ENCODE measurements at places on chromosomes 1 and 21. TPM values are rescaled to one million over a fixed set of nuclear protein-coding genes. Genes with fewer than 3 reads are reported as not detected.

- DNase-seq, result no peak
Observed at GRCh38 chr21:17334484-17334883, 178.4 kb upstream of the CXADR start.

- DNase-seq, result no peak
Observed at GRCh38 chr1:201760516-201760915, 68.4 kb upstream of the IPO9 start.

GRCh38 chr1:228812961-228813360 lies 77.7 kb downstream of the RHOU start:
- DNase-seq, result no peak

DNA sequence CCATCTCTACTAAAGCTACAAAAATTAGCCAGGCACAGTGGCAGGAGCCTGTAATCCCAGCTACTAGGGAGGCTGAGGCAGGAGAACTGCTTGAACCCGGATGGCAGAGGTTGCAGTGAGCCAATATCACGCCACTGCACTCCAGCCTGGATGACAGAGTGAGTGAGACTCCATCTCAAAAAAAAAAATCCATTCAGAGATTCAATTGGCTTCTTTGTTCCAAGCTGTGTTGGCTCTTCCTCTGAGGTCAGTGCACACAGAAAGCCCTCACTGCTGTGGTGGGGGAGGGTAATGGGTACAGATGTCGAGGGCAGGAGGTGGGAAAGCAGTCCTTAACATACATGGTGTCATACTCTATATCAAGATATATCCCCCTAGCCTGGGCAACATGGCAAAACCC lies 14.7 kb downstream of the TIE1 start:
- peak; percentile 61 for DNase-seq

- DNase-seq, result peak; percentile 30
Observed at GRCh38 chr1:183349201-183349711, 68.9 kb downstream of the NMNAT2 start.

GRCh38 chr1:174072581-174072980 lies 50.4 kb upstream of the RC3H1 start:
- DNase-seq, result no peak

GRCh38 chr1:147824798-147825197 lies 64.4 kb upstream of the GJA5 start:
- no peak for DNase-seq

GRCh38 chr1:186943891-186944686 lies 115.3 kb downstream of the PLA2G4A start:
- no peak for DNase-seq

- DNase-seq, result no peak
Observed at GRCh38 chr1:224181453-224181810, 1.6 kb upstream of the DEGS1 start.

CADM3 gene
- total RNA-seq, result 236 TPM

DNA sequence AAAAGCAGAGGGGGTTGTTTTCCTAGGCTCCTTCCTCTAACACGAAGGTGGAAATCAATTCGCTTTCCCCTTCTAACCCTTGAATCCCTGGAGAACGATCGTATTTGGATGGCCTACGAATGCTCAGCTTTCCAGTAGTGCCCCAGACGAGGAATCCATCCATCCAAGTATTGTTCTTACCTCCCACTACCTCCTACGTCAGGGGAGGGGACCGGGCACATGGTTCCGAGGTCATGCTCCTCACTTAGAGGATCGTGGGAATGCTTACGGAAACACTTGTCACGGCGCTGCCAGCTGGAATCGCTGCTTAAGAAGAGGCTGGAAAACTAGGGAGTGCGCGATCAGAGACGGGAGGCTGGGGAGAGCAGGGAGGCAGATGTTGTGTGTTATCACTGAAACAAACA lies 47.4 kb downstream of the CAPZB start:
- DNase-seq, result no peak

NCDN gene
- 655 TPM for total RNA-seq

DNA sequence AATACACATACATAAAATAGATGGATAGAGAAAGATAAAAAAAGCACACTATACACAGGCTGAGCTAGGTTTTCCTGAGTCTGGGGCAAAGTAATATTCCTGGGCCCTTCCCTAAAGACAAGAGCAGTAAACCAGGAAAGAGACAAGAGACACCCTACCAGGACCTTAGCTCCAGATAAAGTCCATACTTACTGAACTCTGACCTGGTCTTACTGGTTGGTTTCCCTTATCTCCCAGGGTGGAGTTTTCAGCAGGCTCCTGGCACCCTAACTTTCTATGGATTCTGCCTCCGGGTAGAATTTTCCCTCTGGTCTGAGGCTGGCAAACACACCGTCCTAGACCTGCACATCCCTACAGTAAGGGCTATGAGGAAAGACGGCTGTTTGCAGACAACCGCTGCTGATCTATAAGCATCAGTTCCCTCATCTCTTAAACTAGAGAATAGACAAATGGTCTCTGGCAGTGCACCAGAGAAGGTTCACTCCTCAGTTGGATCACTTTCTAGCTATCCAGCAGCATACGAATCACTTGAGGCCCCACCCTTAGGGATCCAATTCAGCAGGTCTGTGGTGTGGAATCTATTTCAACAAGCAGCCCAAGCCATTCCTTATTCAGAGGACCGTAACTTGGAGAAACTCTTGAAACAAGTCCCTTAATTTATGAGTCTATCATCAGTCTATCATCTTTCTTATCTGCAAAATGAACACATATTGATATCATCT lies 52.0 kb downstream of the ARHGEF11 start:
- no peak for DNase-seq

RAB3B gene
- total RNA-seq, result 7.7 TPM

- DNase-seq, result no peak
Observed at GRCh38 chr1:183245357-183245756, 59.3 kb downstream of the LAMC2 start.

GRCh38 chr21:36282568-36283230 lies 37.3 kb upstream of the MORC3 start:
- no peak for DNase-seq

SPATA17 gene
- 1.8 TPM for total RNA-seq

DNA sequence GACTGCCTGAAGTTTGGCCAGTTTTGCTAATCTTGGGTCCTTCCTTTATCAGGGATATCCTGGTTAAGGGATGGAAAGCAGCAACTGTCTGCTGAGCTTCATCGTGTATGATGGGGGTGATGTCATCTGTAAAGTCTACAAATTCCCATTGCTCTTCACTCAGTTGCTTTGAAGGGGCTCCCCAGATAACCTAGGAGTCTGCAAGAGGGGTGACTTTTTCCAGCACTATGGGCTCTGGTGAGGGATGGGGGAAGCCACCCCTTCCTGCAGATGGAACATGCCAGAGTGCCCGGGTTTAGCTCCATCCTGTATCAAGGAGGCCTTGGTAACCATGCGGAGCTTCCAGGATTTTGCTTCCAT lies 28.4 kb downstream of the EDARADD start:
- DNase-seq, result no peak

RBP7 gene
- total RNA-seq, result 4.0 TPM

GRCh38 chr1:154873321-154873950 lies 3.4 kb upstream of the KCNN3 start:
- no peak for DNase-seq

GRCh38 chr1:178944729-178945128 lies 73.9 kb upstream of the ANGPTL1 start:
- no peak for DNase-seq

DNA sequence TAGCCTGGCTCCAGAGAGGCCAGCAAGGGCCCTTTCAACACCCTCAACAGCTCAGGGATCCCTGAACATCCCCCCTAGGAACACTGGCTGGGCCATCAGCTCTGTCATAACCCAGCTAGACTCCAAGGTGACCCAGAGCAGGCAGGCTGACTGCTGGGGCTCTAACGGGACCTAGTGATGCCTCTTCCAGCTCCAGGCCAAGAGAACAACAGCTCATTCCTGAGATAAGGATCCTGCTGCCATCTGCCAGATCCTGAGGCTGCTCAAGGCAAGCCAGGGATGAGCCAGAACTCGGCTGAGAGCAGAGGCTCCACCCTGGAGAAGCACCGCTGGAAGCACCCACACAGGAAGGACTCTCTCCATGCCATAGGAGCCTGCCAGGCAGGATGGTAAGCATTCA lies 2.0 kb downstream of the VSIG8 start:
- DNase-seq, result no peak

DNA sequence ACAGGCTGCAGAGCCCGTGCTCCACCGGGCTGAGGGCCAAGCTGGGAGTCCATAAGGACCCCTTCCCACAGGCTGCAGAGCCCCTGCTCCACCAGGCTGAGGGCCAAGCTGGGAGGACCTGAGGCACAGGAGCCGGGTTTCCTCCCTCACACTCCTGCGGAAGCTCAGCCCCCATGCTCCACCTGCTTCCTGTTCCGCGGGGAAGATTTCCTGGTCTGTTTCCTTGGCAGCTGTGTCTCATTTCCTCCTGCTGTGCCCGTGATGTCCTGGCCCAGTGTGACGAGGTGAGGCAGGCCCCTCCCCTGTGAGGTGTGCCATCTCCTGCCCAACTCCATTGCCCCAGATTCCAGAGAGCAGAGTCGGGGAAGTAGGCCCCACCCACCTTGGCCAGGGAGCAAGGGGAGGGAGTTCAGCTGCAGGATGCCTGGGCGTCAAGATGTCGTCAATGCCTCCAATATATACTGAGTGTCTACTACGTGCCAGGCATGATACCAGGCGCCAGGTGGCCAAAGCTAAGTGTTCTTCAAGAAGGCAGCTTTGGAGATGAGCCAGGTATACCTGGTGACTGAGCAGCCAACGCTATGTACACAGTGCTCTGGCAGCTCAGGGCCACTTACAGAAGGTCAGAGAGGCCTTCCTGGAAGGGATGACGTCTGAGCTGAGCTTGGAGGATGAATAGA lies 58.8 kb downstream of the NAV1 start:
- DNase-seq, result no peak

DNA sequence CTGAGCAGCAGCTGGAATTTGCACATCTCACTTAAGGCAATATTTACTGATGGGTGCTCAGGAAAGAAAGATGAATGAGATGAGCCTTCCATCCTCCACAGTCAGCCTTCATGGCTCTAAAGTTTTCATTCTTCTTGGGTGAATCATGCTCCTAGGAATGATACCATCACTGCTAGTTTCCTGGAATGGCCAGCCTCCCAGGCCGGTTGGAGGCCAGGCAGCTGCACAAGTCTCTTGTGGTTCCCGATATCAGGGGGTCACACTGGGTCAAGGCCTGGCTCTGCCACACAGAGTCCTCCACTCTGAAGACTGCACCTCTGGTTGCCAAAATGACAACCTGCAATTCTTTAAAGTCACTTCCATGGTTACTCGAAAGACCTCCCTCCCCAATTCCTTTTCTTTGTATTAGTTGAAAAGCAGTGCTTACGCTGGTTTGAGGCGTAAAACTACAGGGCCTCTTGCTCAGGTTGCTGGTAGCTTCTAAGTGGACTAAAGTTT lies 46.2 kb upstream of the PALMD start:
- no peak for DNase-seq

- DNase-seq, result peak; percentile 50
Observed at GRCh38 chr1:206012086-206012859, 9.1 kb upstream of the RAB7B start.

DNA sequence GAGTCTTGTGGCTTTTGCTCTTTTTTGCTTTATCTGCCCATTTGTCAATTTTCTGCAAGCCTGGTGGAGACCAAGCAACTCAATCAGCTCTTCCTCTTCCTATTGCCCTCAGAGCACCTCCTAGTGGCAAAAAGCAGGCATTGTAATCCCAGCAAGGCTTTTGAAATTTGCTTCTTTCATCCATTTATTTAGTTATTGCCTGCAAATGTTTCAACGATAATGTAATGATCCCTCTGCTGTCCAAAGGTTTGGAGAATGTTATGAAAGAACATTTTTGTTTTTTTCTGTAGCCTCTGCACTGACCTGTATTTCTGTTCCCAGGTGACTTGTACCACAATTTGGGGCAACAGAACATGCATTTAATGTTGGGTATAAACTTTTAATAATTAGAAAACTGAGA lies 127.8 kb downstream of the GABPA start:
- no peak for DNase-seq

GRCh38 chr1:67316918-67317317 lies 9.2 kb downstream of the IL12RB2 start:
- no peak for DNase-seq

DNA sequence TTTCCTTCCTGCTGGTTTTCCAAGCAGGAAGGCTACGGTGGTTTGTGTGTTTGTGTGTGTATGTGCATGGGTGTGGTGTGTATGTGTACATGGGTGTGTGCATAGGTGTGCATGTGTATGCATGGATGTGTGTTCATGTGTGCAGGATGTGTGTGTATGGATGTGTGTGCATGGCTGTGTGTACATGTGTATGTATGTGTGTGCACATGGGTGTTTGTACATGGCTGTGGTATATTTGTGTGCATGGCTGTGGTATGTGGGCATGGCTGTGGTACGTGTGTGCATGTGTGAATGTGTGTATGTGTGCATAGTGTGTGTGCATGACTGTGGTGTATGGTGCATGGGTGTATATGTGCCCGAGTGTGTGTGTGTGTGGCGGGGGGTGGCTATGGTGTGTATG lies 12.3 kb downstream of the C1orf94 start:
- DNase-seq, result no peak

- no peak for DNase-seq
Observed at GRCh38 chr1:110481968-110482623, 31.1 kb downstream of the PROK1 start.

- no peak for DNase-seq
Observed at GRCh38 chr21:35614396-35614921, 445.9 kb downstream of the SETD4 start.

GRCh38 chr1:78834201-78834741 lies 172.3 kb downstream of the ADGRL4 start:
- DNase-seq, result no peak

KRTAP10-4 gene
- not detected for total RNA-seq

ATP6V1G3 gene
- total RNA-seq, result not detected
